ENCODE measurements at places on chromosomes 1 and 21.

DNA sequence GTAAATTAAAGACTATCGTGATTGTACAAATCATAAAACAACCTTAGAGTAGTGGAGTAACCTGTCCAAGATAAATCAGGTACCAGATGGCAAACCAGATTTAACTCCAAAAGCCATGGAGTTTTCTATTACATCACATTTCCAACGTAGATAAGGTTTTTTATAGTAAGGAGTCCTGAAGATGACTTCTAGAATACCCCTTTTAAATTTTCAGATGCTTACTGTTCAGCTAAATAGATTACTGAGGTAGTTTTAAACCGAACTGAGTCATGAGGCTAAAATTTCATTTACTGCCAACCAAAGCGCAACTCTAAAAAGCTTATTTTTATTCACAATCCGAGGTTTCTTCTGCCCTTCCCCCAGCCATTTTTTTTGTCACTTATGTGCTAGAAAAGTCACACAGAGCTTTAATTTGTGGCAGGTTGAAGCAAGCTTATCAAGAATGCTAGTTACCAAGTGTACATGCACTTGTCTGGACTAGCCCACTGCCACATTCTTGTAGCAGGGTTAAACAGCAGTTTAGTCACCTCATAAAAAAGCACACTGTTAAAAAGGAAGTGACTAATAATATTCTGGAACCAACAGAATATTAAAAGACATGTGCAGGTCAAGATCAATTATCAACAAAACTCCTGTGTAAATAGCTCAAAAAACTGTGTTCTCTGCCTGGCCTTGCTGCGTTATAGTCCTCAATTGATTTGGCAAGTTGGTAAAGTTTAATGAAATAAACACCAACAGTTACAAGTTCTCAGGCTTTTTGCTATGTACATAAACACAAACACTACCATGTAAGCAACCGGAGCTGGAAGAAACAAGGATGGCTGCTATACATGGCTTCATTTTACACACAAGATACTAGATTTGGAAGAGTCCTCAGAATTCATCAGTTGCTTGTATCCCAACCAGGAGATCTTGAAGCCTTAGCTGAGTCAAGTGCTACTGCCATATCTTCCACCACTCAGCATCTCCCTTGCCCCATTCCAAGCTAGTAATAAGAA is 180.3 kb upstream of the DMRTA2 start:
- DNase-seq = peak; percentile 44

DNA sequence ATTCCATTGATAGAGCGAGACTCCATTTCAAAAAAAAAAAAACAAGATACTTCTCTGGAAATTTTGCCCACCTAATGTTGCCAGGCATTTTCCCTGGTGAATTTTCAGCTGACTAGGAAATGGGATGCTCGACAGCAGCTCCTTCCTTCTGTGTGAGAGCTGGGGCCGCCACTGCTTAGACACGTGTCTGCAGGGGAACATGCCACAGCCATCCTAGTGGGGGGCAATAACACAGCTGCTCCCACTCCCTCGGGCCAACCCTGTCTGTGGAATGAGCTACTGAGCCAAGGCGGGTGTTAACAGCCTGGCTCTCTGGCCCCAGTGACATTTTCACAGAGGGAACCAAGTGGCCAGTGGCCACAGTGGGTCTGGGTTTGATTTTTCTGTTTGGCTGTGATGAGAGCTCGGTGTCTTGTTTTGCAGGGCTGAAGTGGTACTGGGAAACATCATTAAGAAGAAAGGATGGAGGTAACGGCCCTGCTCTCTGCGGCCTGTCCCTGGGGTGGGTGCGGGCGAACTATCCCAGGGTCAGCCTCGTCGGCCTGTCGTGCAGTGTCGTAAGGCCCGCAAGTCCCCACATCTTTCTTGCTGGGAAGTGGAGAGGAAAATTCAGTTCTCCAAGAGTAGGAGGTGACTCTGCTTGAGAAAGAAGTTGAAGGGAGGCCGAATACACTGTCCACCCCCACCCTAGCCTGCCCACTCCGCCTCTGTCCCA is 39.2 kb downstream of the KCNAB2 start:
- no peak for DNase-seq

DNA sequence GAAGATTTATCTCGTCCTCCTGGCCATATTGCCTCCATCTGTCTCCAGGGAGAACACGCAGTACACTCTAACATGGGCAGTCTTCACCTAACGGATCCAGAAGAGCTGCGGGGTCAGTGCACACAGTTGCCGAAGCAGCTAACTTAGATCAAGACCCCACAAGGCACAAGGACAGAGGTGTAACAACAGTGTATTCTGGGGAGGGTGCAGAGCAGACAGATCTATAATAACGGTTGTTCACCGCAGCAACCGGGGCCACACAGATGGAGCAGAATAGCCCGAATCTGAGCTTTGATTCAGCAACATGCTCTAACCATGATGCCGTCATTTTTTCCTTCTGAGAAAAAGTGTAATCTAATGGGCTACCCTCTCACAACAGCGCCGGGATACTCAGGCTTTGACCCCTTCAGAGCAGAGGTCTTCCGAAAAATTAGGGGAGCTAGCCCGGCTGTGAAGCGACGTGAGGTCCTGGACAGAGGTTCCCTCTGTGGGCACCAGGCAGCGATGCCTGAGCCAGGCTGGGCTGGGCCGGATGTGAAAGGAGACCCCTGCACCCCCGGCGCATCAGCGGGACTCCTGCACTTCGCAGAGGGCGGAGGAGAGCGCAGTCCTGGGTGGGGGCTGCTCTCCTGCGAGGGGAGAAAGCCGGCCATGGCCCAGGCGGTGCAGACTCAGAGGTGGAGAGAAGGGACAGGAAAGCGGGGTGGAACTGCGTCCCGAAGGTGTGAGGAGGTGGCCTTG is 57.5 kb downstream of the BCL9 start:
- DNase-seq = peak; percentile 31

DNA sequence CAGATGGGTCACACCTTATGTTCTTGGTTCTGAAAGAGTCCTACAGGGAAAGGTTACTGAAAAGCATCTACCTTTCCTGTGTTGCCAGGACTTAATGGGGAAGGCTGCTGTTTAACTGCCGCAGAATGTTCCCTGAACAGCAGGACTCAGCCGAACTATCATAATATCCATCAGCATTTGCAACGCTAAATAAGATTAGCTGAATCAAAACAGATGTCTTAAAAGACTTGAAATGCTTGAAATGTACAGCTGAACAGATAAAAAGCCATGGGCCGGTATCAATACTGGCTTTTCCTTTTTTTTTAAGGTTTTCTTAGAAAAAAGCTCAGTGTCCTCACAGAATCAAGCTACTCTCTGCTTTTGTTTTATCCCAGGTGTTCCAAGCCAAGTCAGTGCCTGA is 19.7 kb upstream of the ATP13A2 start:
- no peak for DNase-seq

GRCh38 chr1:2221271-2221670 is 6.8 kb upstream of the SKI start:
- DNase-seq = no peak

DNA sequence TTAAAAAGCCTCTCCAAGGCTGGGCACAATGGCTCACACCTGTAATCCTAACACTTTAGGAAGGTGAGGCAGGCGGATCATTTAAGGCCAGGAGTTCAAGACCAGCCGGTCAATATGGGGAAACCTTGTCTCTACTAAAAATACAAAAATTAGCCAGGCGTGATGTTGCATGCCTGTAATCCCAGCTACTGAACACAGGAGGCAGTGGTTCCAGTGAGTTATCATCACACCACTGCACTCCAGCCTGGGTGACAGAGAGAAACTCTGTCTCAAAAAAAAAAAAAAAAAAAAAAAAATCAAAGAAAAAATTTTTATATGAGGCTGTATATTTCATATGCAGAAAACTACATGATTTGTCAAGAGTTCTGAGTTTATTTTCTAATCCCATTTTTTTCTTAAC is 1107.1 kb upstream of the TMPRSS15 start:
- peak; percentile 6 for DNase-seq

DNA sequence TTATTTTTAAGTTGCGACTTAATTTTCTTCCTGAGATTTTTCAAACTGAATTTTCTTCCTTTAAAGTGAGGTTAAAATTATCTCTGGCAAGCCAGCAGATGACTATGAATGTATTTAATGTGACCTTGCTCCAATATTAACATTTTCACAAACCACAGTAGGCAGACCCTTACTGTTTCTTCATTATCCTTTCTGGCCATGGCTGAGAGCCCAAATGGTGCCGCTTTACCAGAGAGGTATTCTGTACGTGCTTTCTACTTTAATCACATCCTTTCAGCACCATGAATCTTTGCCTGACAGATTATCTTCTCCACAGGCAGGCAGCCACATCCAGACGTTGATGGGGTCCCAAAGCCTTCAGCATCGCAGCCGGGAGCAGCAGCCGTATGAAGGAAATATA is 129.6 kb downstream of the LRRC40 start:
- DNase-seq = no peak

GRCh38 chr1:113793878-113794834 is 18.1 kb downstream of the RSBN1 start:
- no peak for DNase-seq

DNA sequence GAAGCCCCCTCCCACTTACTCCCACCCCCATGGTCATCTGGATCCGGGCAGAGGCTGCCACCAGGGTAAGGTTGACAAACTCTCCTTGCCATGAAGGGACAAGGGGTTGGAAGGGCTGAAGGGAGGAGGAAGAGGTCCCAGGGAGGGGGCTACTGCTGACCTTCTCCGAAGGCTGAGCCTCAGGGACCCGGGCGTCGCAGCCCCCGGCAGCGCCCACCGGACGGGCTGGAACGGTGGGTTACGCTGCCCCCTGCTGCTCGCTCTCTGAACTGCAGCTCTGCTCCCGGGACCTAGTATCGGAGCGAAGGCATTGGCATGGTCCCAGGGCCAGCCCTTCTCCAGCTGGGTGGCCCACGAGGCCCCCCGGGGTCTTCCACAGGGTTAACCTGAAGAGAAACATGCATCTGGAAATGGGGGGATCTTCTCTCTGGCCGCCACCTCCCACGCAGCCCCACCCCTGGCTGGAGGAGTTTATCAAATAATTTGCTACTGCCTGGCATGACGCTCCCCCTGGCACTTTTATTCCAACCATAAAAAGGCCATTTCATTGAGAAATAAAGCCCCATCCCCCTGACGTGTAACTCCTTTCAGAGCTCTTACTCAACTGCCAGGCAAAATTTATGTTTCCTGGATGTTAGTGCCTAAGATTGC is 70.4 kb upstream of the TARDBP start:
- peak; percentile 64 for DNase-seq

- no peak for DNase-seq
These were observed 552.9 kb upstream of the CAMK1G start for GRCh38 chr1:209030454-209031167.

- DNase-seq = no peak
These were observed 89.6 kb downstream of the NFIA start for GRCh38 chr1:61171974-61172373.

DNA sequence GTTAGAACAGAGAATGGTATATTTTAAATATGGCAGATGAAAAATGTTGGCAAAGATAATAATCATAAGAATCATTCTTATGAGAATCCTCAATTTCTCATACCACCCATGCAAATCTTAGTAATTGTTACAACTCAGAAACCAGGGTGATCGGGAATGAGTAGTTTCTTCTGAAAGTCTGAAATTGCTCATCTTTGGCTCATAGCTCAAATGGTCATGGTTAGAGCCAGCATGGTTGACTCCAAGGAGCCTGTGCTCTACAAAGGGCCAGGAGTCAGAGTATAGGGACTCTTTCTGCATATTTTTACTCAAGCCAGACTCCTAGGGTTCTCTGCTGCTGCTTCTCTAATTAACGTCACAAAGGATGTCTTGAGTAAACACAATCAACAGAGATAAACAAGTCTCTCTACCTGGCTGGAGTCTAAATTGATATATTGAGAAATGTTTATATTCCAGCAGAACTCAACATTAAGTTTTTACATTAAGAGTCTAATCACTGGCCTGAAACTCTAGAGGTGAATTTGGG is 1.9 kb upstream of the ETV3 start:
- no peak for DNase-seq

GRCh38 chr1:160056648-160057169 is 13.3 kb downstream of the KCNJ10 start:
- no peak for DNase-seq

GRCh38 chr1:192263436-192263835 is 53.4 kb upstream of the RGS21 start:
- peak; percentile 26 for DNase-seq

DNA sequence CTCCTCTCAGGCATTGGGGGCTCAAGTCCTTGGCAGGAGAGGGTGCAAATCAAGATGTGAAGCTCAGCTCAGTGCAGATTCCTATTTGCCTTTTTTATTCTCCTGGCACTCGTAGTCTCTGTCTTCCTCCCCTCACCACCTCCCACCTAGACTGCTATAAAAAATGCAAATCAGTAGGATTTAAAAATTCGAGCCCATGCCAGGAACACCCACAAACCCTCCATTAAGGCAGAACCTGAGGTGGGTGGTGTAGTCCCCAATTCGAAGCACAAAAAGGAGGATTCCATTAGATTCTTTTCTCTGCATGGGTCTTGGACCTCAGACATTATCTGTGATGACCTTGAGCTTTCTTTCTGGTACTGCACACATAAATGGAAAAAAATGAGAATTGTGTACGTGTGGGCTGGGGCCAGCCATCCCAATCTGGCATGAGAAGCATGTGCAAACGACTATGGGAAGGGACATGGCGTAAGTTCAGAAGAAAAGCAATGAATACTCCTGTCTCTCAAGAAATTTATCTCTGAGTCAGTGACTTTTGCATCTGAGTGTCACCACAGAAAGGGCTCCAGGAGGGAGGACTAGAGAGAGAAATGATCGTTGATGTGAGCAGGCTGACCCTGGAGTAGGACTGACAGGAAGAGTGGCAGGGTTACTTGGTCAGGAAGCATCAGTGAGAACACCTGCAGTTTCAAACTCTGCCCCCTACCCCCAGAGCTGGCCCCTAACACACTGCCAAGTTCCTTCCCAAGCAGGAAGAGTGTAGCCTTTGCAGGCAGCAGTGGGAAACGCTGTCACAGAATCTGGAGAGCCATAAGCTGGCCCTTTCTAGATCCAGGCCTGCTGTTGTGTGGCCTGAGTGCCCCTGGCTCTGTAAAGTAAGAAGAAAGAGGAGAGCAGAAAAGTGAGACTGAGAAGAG is 1.7 kb downstream of the INKA2 start:
- no peak for DNase-seq

GRCh38 chr1:145956781-145957442 is 905 bp downstream of the LIX1L start:
- peak; percentile 13 for DNase-seq

GRCh38 chr21:46646541-46647154 is 11.2 kb downstream of the PRMT2 start:
- DNase-seq = no peak

DNA sequence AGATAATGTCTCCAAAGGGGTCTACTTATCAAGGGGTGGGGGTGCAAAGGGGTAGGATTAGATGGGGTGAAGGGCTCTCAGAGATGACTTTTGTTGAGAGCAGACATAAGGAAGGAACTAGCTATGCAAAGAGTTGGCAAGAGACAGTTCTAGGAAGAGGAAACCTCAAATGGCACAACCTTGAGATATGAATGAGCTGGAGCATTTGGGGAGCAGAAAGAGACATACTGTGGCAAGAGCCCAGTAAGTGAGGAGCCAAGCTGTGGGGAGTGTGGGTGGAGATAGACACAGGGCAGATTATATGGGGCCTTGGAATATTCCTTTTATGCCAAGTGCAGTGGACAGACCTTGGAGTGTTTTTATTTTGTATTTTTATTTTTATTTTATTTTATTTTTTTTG is 84.8 kb upstream of the BTG3 start:
- DNase-seq = no peak

Measured in Daoy (cell line).